ENCODE measurements at places on chromosomes 11 and 22.

- no peak overlapping the region for H3K27ac ChIP-seq
- H3K4me3 ChIP-seq: no peak overlapping the region
- no peak for DNase-seq
- H3K4me1 ChIP-seq: no peaks in the 10 kb centered on the region
- no peaks in the 10 kb centered on the region for H3K27me3 ChIP-seq
These were observed 171.8 kb downstream of the ETS1 start for GRCh38 chr11:128415539-128415938.

DNA sequence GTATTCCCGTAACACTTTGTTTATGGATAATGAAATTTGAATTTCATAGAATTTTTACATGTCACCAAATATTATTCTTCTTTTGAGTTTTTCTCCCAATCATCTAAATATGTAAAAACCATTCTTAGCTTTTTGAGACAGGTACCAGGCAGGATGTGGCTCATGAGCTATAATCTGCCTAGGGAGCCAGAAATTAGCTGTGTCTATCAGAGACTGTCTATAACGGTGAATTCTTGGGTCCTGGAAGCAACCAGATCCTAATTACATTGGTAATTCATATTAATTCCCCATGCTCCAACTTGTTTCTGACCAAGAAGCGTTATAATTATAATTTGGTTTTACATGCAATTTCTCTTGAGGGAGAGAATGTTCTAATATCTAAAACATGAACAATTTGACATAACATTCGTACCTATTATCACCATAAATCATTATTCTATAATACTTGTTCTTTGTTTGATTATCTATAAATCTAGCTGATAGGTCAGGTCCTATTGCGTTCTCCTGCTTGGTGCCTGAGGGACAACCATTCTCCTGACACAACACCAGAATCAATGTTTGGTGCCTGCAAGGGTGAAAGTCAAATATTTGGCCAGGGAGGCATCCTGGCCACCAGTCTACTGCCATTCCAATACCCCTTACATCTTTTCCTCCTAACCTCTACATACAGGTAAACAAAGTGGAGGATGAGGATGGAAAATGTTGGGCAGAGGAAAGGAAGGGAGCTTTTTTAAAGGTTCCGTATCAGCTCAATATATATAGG, 69.9 kb downstream of the RSF1 start:
- no peaks in the 10 kb centered on the region for H3K4me1 ChIP-seq
- DNase-seq: no peak
- no peak overlapping the region for H3K4me3 ChIP-seq
- H3K27me3 ChIP-seq: no peaks in the 10 kb centered on the region
- no peaks in the 10 kb centered on the region for H3K36me3 ChIP-seq

GRCh38 chr11:57239348-57239747, 2.3 kb upstream of the APLNR start:
- H3K27ac ChIP-seq: no peak overlapping the region
- no peak overlapping the region for H3K4me3 ChIP-seq

DNA sequence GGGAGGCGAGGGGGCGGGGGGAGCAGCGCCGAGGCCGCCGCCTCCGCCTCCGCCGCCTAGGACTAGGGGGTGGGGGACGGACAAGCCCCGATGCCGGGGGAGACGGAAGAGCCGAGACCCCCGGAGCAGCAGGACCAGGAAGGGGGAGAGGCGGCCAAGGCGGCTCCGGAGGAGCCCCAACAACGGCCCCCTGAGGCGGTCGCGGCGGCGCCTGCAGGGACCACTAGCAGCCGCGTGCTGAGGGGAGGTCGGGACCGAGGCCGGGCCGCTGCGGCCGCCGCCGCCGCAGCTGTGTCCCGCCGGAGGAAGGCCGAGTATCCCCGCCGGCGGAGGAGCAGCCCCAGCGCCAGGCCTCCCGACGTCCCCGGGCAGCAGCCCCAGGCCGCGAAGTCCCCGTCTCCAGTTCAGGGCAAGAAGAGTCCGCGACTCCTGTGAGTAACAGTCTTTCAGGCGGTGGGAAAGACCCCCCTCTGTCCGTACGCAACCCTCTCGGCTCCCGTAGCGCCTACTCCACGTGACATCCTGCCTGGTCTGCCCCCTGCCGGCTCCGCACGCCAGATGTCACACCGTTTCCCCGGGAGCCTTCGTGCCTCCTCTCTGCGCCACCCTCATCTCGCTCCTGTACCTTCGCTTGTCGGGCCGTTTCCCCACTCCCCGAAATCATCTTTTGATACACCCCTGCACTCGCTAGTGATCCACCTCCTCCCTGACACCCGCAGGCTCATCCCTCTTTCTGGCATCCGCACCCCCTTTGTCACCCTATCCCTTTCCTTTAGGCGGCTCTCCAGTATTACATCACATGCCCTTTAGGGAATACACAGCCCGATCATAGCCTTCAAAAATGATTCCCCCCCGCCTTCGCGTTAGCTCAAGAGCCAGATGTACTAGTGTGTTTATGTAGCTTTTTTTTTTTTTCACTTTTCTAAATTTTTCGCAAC, 598 bp downstream of the ZFP91 start:
- H3K4me1 ChIP-seq: peaks cover 25% of the 10 kb centered on the region
- peak overlapping the region; percentile 89 for H3K4me3 ChIP-seq
- peak overlapping the region; percentile 100 for H3K27ac ChIP-seq
- H3K36me3 ChIP-seq: no peaks in the 10 kb centered on the region
